ENCODE measurements at places on chromosomes 5 and 9.

- DNase-seq: no peak
Measured at GRCh38 chr9:120259100-120259499, 320.9 kb downstream of the CDK5RAP2 start.

- no peak for DNase-seq
Measured at GRCh38 chr5:76710991-76711390, 4.9 kb upstream of the F2R start.

DNA sequence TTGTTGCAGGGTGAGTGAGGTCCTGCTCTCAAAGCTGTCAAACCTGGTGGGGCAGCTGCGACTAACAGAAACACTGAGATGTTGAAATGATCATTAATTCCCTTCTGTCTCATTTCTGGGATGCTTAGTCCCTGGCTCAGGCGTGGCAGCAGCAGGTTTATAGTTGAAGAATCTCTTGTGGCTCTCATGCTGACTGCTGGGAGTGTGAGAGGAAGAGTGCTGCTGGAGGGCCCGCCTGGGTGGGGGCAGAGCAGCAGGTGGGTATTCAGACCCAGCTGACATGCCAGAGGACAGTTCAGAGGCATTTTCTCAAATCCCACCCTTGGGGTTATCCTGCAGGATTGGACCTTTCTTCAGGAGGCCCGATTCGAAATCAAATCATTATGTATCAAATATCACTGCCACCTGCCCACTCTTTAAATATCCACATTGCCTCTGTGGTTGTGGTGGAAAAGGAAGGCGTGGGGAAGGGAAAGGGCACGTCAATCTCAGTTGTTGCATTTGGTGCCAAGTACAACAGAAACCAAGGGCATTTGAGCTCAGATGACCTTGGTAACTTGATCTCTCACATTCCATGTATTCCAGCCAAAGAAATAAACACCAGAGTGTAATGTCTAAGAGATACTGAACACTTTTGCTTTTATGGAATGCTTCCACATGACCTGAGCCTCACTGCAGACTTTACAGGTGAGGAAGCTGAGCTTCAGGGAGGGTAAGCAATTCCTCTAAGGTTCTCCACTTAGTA, 224.3 kb downstream of the AOPEP start:
- DNase-seq: no peak

- DNase-seq: no peak
Measured at GRCh38 chr5:168377525-168377924, 86.1 kb downstream of the WWC1 start.

- no peak for DNase-seq
Measured at GRCh38 chr5:142737179-142737578, 33.0 kb upstream of the ARHGAP26 start.

DNA sequence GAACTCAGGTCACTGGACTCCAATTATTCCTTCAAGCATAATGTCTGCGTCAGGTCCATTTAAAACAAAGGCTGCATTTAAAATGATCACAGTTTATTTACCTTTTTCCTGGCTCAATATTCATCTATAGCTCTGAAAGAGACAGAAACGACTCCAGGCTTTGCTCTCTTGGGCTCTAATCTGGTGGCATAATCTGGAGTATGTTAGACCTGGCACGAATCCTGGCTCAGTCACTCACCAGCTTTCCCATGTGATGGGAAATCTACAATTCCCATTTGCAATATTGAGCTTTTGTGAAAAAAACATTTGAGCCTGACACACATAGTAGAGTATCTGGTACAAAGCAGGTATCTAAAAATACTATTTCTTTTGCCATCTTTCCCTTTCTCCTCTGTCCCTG, 155.8 kb downstream of the SEMA6A start:
- DNase-seq: no peak

- DNase-seq: no peak
Measured at GRCh38 chr9:117084221-117084620, 330.6 kb downstream of the ASTN2 start.

Measured in stimulated activated CD4-positive, alpha-beta T cell treated with anti-CD3 and anti-CD28 coated beads, Interleukin-4, amount 100 ng/mL, for 1 hour (primary cell).